ENCODE measurements at places on chromosomes 5 and 9. TPM values are rescaled to one million over a fixed set of nuclear protein-coding genes. Genes with fewer than 3 reads are reported as not detected.

The TUBB4B gene
- 195 TPM for total RNA-seq

The CANX gene
- total RNA-seq: 645 TPM

The TLE1 gene
- total RNA-seq: 49.5 TPM

The LECT2 gene
- not detected for total RNA-seq

The C9 gene
- not detected for total RNA-seq

The TAF11L13 gene
- total RNA-seq: not detected

The ARL10 gene
- 9.3 TPM for total RNA-seq

The SPATA6L gene
- total RNA-seq: 1.2 TPM

The GPR150 gene
- 0.27 TPM for total RNA-seq

The CDC26 gene
- 57.1 TPM for total RNA-seq

The SUSD3 gene
- total RNA-seq: 0.09 TPM

Data from fibroblast of the aortic adventitia (primary cell).